ENCODE measurements at places on chromosomes 3 and 15.

DNA sequence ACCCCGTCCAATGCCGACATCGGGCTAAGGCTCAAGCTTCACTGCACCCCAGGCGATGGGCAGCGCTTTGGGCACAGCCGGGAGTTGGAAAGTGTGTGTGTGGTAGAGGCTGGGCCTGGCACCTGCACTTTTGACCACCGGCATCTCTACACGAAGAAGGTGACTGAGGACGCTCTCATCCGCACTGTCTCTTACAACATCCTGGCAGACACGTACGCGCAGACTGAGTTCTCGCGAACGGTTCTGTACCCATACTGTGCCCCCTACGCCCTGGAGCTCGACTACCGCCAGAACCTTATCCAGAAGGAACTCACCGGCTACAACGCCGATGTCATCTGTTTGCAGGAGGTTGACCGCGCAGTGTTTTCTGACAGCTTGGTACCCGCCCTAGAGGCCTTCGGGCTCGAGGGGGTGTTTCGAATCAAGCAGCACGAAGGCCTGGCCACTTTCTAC lies 1.0 kb downstream of the PDE12 start:
- DNase-seq, result peak; percentile 14

DNA sequence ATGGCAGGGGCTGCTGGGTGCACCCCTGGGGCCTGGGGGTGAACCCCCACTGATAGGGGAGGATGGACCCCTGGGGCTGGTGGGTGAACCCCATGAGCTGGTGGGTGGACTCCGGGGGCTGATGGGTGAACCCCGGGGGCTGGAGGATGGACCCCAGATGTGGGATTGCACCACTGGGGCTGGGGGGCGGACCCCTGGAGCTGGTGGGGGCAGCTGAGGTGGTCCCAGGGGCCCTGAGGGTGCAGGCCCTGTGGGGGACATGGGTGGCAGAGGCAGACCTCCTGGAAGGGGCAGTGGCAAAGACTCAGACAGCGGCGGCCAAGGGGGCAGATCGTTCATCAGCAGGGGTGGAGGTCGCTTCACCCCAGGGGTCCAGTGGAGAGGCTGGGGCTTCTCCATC lies 17.4 kb upstream of the TXNRD3 start:
- DNase-seq, result no peak

GRCh38 chr3:107498646-107499045 lies 24.1 kb upstream of the BBX start:
- DNase-seq, result no peak

DNA sequence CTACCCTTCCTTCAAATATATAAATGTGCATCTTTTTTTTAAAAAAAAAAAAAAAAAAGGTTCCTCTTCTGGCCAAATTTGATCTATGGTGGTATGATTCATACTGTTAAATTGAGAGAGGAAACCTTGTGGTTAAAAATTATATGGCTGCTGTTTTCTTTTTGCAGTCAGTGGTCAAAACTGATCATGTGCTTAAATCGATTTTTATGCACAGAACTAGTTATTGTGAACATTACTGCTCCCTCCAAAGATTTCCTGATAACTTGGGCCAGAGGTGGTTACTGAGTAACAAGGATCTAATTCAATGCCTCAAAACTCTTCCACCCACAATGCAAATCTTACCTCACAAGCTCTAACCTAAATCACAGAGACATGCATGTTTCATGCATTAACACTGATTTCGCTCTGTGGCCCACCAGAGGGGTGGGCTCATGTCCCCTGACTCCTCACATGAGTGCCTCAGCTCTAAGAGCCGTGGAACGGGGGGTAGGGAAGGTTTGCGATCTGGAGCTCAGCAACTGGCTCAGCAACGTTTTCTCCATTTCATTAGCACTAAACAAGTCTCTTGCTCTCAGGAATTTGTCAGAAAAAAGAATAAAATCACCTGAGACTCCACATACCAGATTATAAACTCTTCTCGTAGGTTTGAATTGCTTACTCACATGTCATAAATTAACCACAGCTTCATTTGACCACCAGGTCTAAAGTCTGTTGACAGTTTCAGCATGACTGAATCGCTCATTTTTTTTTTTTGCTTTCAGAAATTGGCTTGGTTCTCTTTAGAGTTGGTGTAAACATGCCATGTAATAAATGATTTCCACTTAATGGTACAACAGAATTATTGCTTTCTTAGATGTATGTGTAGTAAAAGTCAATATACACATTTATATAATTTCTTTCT lies 280.4 kb downstream of the CD47 start:
- DNase-seq, result no peak

GRCh38 chr15:60899322-60899966 lies 329.7 kb downstream of the RORA start:
- DNase-seq, result peak; percentile 24

DNA sequence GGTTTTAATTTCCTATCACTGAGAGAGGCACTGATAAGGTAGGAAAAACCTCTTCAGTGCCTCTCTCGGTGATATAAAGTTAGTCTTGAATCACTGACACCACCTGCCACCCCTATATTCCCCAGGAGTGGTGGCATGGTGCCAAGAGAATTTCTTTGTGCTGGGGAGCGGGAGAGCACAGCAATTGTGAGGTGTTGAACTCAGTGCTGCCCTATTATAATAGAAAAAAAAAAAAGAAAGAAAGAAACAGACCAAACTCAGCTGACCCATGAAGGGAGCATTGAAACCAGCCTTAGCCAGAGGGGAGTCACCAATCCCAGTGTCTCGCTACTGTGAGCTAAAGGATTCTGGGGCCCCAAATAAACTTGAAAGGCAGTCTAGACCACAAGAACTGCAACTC lies 201.4 kb upstream of the STT3B start:
- no peak for DNase-seq

GRCh38 chr3:140427786-140428185 lies 250.1 kb upstream of the TRIM42 start:
- no peak for DNase-seq

- no peak for DNase-seq
These were observed 6.1 kb downstream of the RNU5B-1 start for GRCh38 chr15:65310431-65311137.

DNA sequence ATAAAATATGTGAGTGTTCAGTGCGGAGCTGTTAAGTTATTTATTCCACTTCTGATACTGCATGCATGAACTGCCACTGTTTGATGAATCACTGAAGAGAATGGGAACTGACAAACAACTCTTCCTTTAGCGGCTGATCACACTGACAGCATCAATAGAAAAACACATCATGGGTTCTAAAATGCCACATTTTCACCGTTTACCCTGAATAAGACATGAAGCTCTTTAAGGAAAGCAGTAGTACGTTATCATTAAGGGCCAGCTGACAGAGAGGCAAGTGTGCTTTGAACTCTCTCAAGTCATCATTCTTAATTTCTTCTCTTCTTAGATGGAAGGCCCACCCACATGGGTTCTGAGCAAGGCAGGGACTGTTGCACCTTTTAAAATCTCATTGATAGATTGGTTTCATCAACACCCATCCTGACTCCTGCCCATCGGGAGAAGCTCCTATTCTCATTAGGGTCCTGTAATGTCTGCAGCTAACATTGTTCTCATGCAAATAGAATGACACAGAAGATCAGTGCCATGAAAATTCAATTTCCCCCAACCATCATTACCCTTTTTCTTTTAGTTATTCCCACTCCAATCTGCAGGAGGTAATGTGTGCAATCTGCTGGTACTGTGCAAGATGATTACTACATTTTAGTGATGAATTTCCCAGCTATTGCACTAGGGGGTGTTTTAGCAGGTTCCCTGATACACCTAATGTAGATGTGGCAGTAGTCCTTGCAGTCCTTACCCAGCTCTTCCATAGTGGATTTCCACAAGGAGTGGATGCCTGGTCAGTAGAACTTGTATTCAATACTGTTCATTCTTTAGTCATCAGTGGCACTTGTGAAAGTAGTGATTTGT lies 119.1 kb downstream of the ROBO2 start:
- DNase-seq, result no peak

DNA sequence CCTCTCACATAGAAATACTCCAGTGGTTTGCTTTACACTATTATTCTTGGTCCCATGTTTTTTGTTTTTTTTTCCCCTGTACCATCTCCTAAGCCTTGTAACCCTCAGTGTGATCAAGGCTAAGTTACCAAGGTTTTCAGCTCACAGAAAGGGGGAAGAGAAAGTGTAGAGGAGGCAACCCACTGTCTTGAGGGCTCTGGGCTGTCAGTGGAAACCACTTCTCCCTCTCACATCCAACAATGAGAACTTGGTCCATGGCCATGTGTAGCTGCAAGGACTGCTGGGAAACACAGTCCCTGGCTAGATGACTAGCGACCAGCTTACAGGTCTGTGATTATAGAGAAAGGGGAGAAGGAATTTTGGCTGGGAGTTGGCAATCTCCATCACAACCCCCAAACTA lies 30.3 kb downstream of the GPD1L start:
- no peak for DNase-seq

- DNase-seq, result no peak
These were observed 190.5 kb upstream of the NECTIN3 start for GRCh38 chr3:110881069-110881468.

GRCh38 chr3:57026944-57027343 lies 33.5 kb upstream of the SPATA12 start:
- DNase-seq, result no peak

DNA sequence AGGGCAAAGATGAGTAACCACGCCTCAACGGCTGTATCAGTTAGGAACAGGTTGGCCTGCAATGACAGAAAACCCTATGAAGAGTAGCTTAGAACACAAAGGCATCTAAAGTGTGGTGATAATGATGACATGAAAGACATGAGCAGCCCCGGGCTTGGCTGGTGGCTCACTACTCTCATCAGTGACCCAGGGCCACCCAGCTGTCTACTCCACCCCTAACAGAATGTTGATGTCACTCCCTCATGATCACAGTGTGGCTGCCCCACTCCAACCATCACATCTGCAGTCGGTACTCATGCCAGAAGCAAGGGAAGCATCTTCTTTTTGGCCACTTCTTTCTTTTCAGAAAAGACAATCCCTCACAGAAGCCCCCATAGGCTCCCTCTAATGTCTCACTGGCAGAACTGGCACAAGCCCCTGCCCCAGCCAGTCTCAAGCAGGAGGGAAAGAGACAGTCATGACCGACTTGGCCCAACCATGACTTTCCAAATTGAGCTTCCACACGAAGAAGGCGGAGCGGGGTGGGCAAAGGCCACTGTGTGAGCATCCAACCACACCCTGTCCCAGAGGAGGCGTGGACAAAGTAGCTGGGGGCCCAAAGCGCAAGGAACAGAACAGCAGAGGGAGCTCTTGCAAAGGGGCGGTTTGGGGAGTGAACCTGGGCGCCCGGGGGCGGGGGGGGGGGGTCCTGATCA lies 72.0 kb upstream of the IQSEC1 start:
- no peak for DNase-seq
